ENCODE measurements at places on chromosomes 5 and 9. TPM values are rescaled to one million over a fixed set of nuclear protein-coding genes. Genes with fewer than 3 reads are reported as not detected.

DAB2 gene
- 79.3 TPM for total RNA-seq

ANKRD20A1 gene
- 0.16 TPM for total RNA-seq

PTPN3 gene
- total RNA-seq, result 0.17 TPM

ZNF454 gene
- 2.8 TPM for total RNA-seq

DPP7 gene
- 67.8 TPM for total RNA-seq

STPG3 gene
- total RNA-seq, result not detected

UBTD2 gene
- total RNA-seq, result 17.1 TPM

SLC2A6 gene
- 4.3 TPM for total RNA-seq

MYMK gene
- not detected for total RNA-seq

PNPLA7 gene
- 1.8 TPM for total RNA-seq

ANKRD18A gene
- not detected for total RNA-seq

IFNA21 gene
- not detected for total RNA-seq

PCDHA4 gene
- 0.86 TPM for total RNA-seq

SHISAL2B gene
- 0.16 TPM for total RNA-seq

SHC3 gene
- total RNA-seq, result 20.9 TPM

TMEM252 gene
- not detected for total RNA-seq

GLRA1 gene
- not detected for total RNA-seq

STING1 gene
- total RNA-seq, result 42.2 TPM

ST8SIA4 gene
- 0.09 TPM for total RNA-seq

SPINK13 gene
- not detected for total RNA-seq

FAM153A gene
- not detected for total RNA-seq

MUSK gene
- total RNA-seq, result 2.1 TPM

SLC44A1 gene
- total RNA-seq, result 55.2 TPM

TLE4 gene
- 7.3 TPM for total RNA-seq

SMIM3 gene
- 23.5 TPM for total RNA-seq

DAB2IP gene
- total RNA-seq, result 4.4 TPM

FBN2 gene
- 14.7 TPM for total RNA-seq

PCDHB16 gene
- 2.1 TPM for total RNA-seq

OMD gene
- 0.95 TPM for total RNA-seq

TEX10 gene
- total RNA-seq, result 23.3 TPM

IL9 gene
- not detected for total RNA-seq

TCF7 gene
- 3.9 TPM for total RNA-seq

CAMK4 gene
- 3.5 TPM for total RNA-seq

CNTNAP3 gene
- 3.5 TPM for total RNA-seq

PCDHGA7 gene
- 5.7 TPM for total RNA-seq

PPP3R2 gene
- total RNA-seq, result 0.09 TPM

KIF20A gene
- 4.0 TPM for total RNA-seq

GRXCR2 gene
- total RNA-seq, result not detected

ANKRD34B gene
- total RNA-seq, result not detected

PCDHA6 gene
- 0.17 TPM for total RNA-seq

PCDHA13 gene
- total RNA-seq, result 0.16 TPM

SIGMAR1 gene
- 34.9 TPM for total RNA-seq

PAPPA gene
- total RNA-seq, result 23.4 TPM

KCNV2 gene
- total RNA-seq, result not detected

PDZD2 gene
- total RNA-seq, result 0.09 TPM

FOXD4L5 gene
- 0.09 TPM for total RNA-seq

KCTD16 gene
- total RNA-seq, result 0.26 TPM

DOLPP1 gene
- total RNA-seq, result 5.4 TPM

PRR16 gene
- total RNA-seq, result 1.6 TPM

FLT4 gene
- total RNA-seq, result 0.09 TPM
